Stimulated activated CD8-positive, alpha-beta memory T cell treated with anti-CD3 and anti-CD28 coated beads, Interleukin-2, amount 100 ng/mL, for 1 hour (primary cell): ENCODE measurements at places on chromosomes 13 and 19.

DNA sequence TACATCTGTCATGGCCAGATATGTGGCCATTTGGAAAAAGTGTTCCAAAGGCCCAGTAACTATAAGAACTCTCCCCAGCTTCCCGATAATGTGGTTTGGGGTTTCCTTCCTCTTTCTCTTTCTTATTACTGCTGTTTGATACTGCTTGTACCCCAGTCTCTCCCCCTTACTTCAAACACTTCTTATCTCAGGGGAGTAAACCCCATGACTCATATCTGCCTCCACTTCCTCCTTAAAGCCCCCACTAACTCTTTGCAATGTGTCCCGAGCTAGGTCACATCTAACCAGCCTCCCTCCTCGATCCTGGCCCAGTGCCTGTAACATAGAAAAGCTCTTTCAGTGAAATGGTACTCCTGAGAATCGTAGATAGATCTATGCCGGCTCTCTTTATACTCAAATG, 82.4 kb upstream of the STARD13 start:
- no peak for DNase-seq

DNA sequence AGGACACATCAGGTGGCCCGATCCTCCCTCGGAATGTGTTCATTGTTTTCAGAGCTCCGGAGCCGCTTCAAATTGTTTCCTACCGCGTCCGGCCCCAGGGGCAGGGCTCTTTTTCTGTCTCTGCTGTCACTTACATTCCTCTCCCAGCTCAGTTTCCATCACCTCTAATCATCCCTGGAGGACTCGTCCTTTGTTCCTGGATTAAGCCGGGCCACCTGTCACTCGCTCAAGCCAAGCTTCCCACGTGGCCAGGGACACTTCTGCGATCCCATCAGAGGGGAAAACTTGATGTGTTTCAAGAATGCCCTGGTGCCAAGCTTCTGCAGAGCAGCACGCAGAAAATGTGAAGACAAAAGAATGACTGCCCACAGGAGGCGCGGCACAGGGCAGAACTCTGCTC, 13.5 kb downstream of the IL17D start:
- DNase-seq: no peak

DNA sequence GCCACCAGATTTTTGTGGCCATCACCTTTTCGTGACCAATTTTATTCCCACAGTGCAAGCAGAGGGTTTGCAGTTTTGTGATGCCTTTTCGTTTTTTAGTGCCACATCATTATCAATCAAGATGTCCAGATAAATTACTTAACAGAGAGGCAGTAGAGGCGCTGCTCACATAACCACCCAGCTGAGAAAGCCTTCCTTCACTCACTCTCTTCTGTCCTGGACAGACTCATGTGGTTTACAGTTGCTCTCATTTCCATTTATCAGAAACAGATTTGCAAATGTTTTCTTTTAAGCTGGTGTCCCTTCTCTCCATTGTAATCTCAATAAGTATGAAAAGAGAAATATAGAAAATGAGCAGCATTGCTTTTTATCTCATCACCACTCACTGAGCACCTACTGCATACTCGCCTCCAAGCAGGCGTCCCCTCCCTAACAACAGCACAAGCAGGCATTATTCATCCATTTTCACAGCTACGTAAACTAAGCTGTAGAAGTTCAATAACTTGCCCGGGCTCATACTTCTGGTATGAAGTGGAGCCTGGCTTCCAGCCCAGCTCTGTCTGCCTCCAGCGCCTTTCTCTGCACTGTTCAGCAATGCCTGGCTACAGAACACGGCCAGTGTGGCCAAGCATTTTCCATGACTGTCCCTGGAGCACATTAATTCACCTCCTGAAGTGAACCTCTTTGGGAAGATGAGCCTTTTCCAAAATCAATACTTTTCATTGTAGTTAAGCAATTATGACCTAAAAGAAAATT, 34.6 kb upstream of the KATNAL1 start:
- no peak for DNase-seq

DNA sequence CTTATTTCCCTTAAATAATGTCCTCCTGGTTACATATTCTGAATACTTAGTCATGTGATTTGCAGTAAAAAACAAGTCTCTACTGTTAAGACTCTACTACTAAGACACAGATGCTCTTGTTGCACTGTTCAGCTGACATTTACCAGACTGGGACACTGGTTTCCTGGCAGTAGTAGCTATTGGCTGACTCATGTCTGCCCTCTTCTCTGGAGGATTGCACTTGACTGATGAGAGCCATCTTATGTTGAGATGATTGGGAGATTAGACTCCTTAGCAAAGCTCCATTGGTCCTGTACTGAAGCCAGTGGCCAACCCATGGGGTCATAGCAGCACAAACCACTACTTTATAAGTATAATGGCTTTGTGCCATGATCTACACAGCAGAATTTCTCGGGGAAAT, 1672.6 kb upstream of the PCDH20 start:
- DNase-seq: no peak

- DNase-seq: no peak
Measured at GRCh38 chr13:43240278-43240677, 216.9 kb downstream of the DNAJC15 start.

DNA sequence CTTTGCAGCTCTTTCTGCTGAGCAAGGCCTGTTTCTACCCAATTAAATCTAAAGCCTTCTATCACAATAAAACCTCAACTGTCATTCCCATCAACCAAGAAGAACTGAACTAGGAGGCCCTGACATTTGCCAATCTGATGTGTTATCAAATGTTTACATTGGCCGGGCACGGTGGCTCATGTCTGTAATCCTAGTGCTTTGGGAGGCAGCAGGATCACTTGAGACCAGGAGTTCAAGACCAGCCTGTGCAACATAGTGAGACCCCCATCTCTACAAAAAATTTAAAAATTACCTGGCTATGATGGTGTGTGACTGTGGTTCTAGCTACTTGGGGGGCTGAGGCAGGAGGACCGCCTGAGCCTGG, 2.8 kb upstream of the FBXO17 start:
- no peak for DNase-seq

GRCh38 chr19:2051773-2052704, 995 bp upstream of the MKNK2 start:
- DNase-seq: no peak

DNA sequence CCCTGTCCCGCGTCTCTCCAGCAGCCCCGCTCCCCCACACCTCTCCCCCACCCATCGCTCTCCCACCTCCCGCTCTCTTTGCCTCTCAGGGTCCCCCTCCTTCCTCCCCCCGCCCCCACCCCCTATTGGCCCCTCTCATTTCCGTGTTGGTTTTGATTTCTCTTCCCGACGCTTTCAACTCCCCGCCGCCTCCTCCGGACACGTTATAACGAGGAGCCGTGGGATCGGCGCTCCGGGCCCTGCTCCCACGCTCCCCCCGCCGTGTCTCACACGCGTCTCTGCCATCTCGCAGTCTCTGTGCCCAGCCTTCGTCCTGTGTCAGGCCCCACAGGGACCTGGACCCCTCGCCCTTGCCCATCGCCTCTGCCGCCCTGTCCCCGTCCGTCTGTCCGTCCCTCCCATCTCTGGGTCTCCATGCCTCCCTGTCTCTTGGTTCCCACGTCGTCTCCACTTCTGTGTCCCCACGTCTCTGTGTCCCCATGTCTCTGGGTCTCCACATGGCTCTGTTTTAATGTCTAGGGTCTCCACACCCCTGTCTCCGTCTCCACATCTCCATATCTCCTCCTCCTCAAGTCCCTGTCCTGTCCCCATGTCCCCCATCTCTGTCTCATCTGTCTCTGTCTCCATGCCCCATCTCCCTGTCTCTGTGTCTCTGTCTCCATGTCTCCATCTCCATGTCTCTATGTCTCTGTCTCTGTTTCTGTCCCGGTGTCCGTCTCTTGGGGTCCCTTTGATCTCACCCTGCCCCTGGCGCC, 13.1 kb downstream of the ERFL start:
- DNase-seq: no peak

- no peak for DNase-seq
Measured at GRCh38 chr13:64347664-64348063, 2882.5 kb downstream of the PCDH9 start.

- DNase-seq: no peak
Measured at GRCh38 chr19:1416014-1416841, 8.8 kb downstream of the DAZAP1 start.

GRCh38 chr13:79185580-79185979, 220.5 kb downstream of the RBM26 start:
- no peak for DNase-seq

DNA sequence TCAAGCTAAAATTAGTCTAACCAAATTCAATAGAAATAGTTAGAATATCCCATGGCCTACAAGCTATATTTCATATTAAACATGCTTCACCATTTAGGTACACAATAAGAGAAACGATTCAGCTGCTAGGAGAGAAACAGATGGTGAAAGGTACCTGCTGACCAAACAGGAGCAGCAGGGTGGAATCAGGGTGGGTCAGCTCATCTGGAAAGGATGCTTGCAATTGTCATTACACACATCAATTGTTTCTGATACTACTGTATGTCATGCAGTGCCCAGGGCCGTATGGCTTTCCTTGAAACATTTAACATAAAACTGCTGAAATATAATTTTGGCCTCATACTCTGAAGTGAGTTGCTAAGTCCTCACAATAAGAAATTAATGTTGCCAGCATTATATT, 776.0 kb downstream of the DACH1 start:
- no peak for DNase-seq
